ENCODE measurements at places on chromosomes 1 and 21.

- DNase-seq: no peak
- H3K4me1 ChIP-seq: peaks cover 2% of the 10 kb centered on the region
- no peak overlapping the region for H3K4me3 ChIP-seq
- H3K36me3 ChIP-seq: no peaks in the 10 kb centered on the region
- no peak overlapping the region for H3K27ac ChIP-seq
- H3K27me3 ChIP-seq: no peaks in the 10 kb centered on the region
These were observed 33.6 kb downstream of the CLDN14 start for GRCh38 chr21:36446301-36446700.

DNA sequence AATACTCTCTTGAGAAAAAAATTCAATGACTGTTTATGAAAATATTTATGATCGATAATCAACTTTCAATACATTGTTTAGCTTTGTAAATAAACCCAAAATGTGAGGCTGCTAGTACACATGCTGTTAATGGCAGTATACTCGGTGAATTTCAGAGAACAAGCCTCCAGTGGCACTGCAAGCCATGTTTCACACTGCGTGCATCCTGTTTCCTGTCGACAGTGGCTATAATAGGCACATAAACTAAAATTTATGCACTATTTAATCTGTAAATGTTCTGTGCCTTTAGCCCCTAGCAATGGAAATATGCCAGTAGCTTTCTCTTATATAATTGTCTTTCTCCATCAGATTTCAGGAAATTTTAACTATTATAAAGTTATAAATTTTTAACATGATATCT, 26.3 kb upstream of the RGS18 start:
- H3K27ac ChIP-seq: no peak overlapping the region
- no peaks in the 10 kb centered on the region for H3K4me1 ChIP-seq
- H3K36me3 ChIP-seq: no peaks in the 10 kb centered on the region
- H3K4me3 ChIP-seq: no peak overlapping the region
- no peaks in the 10 kb centered on the region for H3K27me3 ChIP-seq

- no peak overlapping the region for H3K4me3 ChIP-seq
- H3K4me1 ChIP-seq: peaks cover 27% of the 10 kb centered on the region
- H3K36me3 ChIP-seq: peaks cover 31% of the 10 kb centered on the region
- H3K27ac ChIP-seq: no peak overlapping the region
- DNase-seq: peak; percentile 43
- H3K27me3 ChIP-seq: no peaks in the 10 kb centered on the region
These were observed 22.8 kb downstream of the CDC7 start for GRCh38 chr1:91523482-91523881.

DNA sequence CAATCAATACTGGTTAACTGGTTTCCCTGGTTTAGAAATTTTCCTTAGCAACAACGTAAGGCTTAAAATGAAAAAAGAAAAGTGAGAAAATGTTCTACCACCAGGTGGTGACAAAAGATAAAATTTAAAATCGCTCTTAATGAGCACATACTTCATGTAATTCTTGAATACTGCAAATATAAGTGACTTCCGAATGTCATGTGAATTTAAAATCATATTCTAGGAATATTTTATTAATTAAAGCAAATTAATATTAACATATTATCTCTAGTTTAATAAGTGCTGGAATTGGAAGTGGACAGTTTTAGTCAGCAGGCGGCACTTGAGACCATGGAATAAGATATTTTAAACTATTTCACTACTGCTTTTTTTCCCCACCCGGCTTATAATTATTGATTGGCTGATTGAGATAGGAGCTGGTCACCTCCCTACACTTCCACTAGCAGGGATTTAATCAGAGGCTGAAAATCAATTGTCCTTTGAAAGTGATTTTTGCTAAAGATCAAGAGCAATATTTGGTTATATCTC, 5.0 kb upstream of the ADAMTS1 start:
- peaks cover 54% of the 10 kb centered on the region for H3K27me3 ChIP-seq
- peaks cover 17% of the 10 kb centered on the region for H3K4me1 ChIP-seq
- no peaks in the 10 kb centered on the region for H3K36me3 ChIP-seq
- no peak for DNase-seq

DNA sequence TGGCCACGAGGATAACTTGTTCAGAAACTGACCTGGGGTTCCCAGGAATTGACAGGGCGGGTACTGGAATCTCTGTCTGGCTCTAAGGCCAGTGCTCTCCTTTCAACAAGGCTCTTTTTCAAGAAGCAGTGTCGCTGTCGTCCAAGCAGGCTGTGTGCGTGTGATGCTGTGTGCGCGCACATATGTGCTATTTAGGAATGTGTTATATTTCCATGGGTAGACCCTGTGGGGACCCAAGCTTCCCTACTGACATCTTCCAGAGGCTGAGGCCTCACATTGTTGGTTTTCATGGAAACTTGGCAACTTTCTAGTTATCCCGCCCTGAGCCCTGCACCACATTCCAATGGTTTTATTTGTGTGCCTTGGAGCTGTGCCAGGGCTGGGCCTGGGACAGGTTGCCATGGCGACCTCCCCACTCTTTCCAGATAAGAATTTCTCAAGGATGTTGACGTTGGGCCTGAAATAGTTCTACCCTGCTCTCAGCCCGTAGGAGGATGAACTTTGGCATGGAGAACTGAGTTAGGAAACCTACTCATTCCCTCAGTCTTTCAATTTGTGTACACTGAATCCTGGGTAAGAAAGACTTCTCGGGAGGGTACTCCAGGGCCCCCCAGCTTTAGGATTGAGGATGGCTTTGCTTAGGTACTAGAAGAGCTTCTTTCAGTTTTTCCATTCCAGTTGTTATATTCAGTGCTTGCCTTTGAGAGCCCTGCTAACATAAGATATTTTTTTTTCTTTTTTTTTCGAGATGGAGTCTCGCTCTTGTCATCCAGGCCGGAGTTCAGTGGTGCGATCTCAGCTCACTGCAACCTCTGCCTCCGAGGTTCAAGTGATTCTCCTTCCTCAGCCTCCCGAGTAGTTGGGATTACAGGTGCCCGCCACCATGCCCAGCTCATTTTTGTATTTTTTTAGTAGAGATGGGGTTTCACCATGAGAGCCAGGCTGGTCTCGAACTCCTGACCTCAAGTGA, 38.8 kb upstream of the SRSF10 start:
- no peak overlapping the region for H3K27ac ChIP-seq
- H3K36me3 ChIP-seq: no peaks in the 10 kb centered on the region
- H3K27me3 ChIP-seq: peaks cover 9% of the 10 kb centered on the region
- no peak for DNase-seq
- H3K4me3 ChIP-seq: no peak overlapping the region
- H3K4me1 ChIP-seq: no peaks in the 10 kb centered on the region
